Fibroblast of lung (primary cell): ENCODE measurements at places on chromosomes 4 and X.

- DNase-seq = peak; percentile 45
These were observed 163.6 kb downstream of the SPRY1 start for GRCh38 chr4:123559955-123560871.

DNA sequence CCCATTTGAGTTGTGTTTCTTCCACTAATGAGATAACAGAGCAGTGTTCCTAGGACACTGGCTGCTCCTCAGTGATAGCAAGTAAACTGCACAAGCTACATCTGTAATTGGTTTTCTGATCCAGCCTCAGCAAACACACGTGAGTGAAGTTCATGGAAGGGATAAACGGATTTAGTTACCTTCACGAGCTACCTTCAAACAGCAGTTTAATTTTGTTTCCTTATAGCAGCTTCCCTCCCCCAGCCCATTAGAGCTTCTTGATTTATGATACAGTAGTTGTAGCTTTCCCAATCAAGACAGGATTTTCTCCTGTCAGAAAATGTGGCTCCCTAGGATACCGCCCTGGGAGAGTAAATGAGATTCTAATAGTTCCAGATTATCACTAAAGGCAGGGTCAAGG lies 634.2 kb upstream of the FAT1 start:
- no peak for DNase-seq

- DNase-seq = peak; percentile 98
These were observed 63.7 kb upstream of the PDGFRA start for GRCh38 chr4:54165438-54165837.

GRCh38 chr4:99848591-99849001 lies 32.0 kb downstream of the DAPP1 start:
- no peak for DNase-seq

GRCh38 chr4:150217808-150218207 lies 139.6 kb downstream of the DCLK2 start:
- no peak for DNase-seq

DNA sequence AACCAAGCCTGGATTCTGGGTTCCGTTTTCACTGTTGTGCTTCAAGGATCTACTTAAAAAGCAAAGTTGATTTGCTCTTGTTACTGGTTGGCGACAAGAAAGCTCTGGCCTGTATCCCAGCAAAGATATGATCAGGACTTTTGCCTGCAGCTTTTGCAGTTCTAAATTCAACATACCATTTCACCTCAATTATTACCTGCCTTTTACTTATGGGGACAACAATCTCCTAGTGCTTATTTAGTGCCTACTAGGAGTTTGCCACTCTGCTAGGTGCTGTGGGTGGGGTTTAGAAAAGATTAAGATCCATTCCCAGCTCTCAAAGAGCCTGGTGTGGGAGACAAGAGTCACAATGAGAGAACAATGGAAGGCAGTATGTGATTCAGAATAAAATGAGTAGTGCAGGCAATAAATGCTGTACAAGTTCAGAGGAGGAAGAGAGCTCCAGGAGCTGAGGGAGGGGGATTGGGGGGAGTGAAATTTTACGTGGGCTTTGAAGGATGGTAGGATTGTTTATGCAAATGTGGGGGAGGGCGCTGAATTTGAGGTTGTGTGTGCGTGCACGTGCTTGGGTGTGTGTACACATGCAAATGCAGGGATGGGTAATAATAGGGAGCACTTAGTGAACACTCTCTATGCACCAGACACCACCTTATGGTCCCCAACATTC lies 5.0 kb upstream of the TMEM164 start:
- no peak for DNase-seq

DNA sequence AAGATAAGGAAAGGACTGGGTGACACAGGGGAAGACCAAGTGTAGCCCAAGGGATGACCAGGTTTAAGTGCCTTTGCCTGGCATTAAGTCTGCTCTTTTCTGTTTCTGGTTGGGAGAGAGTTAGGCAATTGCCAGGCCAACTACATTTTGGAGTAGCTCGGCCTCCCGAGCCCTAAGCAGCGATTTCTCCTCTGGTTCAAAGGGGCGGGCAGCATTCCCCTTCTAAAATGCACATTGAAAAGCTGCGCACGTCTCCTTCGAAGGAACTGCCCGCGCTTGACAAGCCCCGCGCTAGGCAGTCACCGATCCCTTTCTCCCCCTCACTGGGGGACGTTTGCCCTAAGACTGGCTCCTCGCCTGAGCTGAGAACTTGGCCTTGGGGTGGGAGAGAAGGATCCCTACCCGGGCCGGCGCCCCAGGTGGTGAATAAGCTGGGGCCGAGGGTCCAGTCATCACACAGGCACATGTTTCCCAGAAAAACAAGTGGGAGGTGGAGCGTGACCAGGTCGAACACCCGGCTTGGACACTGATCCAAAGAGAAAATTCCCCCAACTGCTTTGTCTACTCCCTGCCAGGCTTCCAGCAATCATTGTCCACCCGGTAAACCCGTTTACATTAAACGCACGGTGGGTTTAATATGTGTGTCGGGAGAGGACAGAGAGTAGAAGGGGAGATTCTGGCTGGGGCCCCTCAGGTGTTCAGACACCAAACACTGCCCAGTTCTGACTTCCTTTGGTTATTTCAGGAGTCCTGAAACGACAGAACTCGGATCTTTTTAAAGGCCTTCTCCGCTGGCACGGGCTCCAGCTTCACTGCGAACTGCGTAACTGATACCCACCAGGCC lies 4.0 kb downstream of the ARX start:
- no peak for DNase-seq

DNA sequence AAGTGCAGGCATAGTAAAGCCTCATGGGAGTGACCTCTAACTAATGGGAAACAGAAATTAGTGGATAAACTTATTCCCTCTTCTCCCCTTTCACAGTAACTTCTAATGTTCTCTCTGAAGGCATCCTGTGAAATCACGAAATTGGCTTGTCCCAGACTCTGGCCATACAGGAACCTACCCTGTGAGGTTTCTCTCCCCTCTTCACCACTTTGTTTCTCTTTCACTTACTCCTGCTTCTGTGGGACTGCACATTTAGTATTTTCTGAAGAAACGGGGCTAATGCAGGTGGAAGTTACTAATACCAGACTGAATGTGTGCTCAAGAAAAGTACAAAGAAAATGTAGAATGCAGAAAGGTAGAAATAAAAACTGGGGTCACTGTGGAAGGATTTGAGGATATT lies 20.0 kb downstream of the ZNF330 start:
- DNase-seq = no peak

DNA sequence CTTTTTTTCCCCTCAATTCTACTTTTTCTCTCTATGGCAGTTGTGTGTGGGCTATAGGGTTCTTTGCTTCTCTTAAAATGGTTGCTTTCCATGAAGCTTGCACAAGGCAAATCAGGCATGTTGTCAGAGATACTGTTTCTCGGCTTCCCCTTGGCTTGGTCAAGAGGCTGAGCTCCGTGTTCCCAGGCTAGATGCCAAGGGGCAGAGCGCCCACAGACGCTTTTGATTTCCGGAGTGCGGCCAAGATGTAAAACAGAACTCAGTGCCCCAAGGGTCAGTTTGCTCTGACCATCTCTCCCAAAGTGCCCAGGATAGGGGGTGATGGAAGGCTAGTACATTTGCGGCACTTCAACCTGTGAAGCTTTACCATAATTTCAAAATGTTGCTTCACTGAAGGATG lies 64.2 kb upstream of the DIPK2B start:
- DNase-seq = no peak

GRCh38 chr4:102411408-102411807 lies 66.1 kb upstream of the SLC39A8 start:
- DNase-seq = peak; percentile 20

DNA sequence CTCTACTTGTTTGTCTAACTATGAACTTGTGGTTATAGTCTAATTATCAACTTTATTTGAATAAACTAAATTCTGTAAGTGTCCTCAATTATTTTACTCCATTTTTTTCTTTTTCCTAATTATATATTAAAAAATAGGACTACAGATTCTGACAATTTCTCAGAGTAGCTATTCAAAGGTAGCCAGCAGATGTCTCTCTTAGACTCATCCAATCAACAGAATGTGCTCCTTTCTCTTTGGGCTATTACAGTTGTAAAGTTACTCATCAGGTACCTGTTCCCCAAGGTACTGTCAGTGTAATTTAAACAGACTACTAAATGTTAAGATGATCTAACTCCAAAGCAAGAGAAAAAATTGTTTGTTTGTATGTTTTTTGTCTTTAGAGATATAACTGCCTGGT lies 248.6 kb downstream of the PCDH18 start:
- peak; percentile 31 for DNase-seq

- DNase-seq = peak; percentile 71
These were observed 59.9 kb downstream of the GSPT2 start for GRCh38 chrX:51802917-51803688.

- no peak for DNase-seq
These were observed 54.7 kb downstream of the HOPX start for GRCh38 chr4:56626420-56626819.

DNA sequence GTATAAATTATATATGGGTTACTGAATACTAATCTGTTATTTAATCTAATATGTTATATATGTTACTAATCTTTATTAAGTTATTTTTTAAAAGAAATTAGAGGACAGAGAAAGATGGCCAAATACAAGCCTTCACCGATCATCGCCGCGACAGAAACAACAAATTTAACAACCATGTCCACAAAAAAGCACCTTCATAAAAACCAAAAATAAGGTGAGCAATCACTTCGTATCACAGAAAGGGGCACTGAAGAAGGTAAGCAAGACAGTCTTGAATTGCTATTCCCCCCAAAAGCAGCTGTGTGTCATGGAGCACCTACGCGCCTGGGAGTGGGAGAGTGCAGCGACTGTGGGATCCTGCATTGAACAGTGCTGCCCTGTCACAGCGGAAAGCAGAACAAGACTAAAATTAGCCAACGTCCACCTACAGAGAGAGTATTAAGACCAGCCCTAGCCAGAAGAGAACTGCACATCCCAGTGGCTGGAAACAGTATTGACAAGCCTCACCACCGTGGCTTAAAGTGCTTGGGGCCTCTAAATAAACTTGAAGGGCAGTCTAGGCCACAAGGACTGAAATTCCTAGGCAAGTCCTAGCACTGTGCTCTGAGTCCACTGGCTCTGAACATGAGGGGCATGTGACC lies 38.5 kb downstream of the LRBA start:
- DNase-seq = no peak

GRCh38 chr4:183806341-183806740 lies 98.8 kb upstream of the STOX2 start:
- no peak for DNase-seq

GRCh38 chr4:155307731-155308277 lies 69.0 kb downstream of the MAP9 start:
- no peak for DNase-seq

DNA sequence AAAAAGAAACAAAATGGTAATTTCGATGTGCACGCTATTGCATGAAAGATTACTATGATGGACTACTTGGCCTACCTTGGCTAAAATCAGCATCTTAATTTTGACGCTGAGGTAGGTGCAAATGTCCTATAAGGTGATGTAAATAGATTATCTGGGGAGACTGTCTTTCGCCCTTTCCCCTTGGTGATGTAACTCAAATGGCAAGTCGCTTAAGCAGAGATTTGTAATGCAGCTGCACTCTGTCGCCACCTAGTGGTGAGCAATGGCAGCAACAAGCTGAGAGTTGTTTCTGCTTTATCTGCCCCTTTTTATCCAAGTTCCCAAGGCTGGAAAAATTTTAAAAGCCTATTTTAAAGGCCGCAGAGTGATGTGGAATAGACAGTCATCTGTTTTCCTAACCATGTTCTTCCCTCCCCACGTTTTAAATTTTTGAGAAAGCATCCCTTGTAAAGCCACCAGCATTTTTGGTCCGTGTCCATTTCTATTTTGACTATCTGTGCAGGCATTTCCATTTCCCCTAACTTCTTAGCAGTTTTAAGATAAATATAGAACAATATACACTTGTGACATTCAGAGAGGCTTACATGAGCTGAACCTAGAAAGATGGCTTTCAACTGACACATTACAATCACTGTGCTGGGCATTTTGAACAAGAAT lies 62.4 kb upstream of the PDLIM3 start:
- peak; percentile 64 for DNase-seq

DNA sequence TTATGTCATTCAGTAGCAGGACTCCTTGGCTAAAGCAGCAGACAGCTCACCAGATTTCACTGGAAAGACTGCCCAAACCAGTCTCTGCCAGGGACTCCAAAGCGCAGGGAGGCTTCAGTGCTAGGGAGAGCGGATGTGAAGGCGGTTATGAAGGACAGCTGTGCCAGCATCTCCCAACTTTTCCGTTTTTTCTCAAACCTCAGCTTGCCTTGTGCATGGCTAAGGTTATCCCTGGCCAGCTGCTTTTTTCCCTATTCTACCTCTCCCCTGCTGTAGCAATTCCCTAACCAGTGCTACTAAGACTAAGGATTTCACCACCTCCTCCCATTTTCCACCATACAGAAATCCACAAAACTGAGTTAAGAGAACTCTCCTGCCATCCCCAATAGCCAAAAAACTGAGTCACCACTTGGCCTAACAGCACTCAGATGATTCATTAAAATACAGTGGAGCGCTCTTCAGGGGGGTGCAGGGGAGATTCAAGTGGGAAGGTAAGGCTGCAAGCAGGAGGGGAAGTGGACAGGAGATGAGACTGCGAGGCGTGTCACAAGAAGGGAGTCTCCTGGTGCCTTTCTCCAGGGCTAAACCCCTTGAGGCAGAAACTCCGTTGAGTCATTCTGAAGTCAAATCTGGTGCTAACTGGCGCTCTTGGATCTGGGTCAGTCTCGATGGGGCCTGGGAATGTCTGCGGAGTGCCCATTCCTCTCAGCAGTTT lies 90.7 kb downstream of the PALLD start:
- peak; percentile 95 for DNase-seq

GRCh38 chr4:98932539-98932938 lies 3.6 kb upstream of the EIF4E start:
- peak; percentile 60 for DNase-seq
